ENCODE measurements at places on chromosomes 11 and 22.

DNA sequence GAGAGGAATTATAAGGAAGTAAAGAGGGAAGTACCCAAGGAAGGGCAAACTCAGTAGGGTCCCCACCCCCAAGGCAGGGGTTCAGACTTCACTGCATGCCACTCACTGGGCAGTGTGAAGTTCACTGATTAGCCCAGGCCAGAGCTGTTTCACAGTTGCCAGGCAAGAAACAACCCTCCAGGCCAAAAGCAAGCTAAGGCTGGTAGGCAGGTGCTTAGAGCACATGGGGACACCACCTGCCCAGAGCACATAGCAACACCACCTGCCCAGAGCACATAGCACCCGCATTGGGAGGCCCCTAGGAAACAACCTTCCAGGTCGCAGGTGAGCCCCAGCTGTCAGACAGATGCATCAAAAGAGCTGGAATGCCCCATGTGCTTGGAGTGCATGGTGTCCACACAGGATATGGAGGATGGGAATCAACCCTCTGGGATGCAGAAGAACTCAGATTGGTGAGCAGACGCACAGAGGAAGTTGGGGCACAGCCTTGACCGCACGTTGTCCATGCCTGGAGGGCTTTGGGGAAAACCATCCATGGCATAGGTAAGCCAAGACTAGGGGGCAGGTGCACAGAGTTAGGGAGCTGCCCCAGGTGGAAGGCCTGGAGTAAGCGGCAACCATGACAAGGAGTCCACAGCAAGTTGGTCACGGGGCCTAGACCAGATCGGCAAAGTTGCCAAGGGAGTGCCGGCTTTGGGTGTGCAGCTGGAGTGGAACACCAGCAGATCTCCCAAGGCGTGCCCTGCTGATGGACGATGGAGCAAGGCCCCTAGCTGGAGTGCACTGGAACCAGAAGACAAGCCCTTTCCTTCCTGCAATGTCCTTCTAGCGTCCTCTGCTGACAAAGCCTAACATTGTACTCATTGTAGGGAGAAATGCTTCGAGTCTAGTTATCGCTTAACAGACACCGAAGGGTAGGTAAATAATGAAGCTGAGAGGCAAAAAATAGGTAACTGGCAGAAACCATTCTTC lies 7.8 kb upstream of the TMEM216 start:
- peak; percentile 62 for DNase-seq

GRCh38 chr22:36331306-36331911 lies 56.4 kb downstream of the MYH9 start:
- peak; percentile 93 for DNase-seq

DNA sequence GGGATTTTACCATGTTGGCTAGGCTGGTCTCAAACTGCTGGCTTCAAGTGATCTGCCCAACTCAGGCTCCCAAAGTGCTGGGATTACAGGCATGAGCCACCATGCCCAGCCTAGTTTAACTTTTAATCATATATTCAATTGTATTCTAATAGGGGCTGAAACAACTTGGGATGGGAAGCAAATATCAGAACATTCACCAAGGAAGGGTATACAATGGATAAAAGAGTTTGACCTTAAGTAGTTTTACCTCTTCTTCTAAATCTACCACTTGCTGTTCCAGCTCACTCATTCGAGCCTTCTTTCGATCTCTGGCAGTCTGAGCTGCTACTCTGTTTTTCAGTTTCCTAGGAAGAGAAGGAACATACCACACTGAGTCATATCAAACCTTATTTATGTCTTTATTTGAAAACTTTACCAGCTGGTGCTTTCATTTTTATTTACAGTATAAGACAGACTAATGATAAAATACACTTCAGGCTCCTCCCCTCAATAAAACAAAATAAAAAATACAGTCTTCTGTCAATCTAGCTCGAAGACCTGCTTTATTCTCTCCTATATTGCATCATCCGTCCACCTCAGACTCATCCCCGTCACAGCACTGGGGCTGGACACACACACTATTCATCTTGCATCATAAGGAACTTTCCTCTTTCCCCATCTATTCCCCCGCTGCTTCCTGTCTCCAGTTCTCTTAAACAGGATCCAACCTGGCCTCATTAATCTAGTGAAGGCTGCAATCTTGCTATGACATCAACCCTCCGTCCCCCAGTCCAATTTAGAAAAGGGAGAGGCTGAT lies 1.4 kb downstream of the XBP1 start:
- peak; percentile 96 for DNase-seq

- DNase-seq = peak; percentile 89
Measured at GRCh38 chr11:9716275-9717039, 52.6 kb downstream of the SWAP70 start.

GRCh38 chr11:1223346-1224110 lies 662 bp downstream of the MUC5B start:
- DNase-seq = no peak

DNA sequence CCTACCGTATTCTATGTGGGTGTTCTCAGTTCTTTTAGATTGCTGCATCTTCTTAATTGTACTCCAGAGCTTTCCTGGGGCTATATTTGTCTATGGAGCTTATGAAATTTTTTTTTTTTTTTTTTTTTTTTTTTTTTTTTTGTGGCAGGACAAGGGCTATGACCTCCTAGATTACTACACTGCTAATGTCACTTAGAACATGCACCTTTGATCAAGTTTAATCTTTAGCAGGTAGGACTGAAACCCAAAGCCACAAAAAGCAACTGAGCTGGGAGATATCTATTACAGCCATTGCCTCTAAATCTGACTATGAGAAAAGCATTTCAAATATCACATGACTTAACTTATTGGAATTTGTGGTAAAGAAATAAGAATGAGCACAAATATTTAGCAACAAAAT lies 21.7 kb upstream of the ABTB2 start:
- DNase-seq = no peak

GRCh38 chr11:100739666-100740065 lies 52.6 kb downstream of the ARHGAP42 start:
- peak; percentile 85 for DNase-seq

DNA sequence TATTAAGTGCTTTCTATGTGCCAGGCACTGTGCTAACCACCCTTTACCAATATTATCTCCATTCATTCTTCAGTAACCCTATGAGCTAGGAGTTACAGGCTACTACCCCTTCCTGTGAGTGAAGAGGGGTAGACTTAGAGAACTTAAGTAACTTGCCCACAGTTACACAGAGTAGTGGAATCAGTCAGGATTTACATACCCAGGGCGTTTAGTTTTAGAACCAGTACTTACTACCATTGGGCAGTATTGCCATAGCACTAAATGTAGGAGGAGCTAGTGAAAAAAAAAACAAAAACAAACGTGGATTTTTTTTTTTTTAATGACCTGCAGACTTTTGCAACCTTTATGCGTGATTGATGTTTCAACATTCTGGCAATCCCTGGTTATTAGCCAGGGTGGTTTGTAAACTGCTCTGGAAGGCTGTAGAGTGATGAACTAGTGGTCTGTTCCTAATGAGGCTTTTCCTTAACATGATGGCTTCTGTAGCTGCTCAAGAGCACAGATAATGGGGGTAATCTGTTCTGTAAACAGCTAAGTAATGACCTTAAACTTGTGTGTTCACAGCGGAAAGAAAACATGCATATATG lies 11.4 kb downstream of the TBCEL start:
- no peak for DNase-seq

DNA sequence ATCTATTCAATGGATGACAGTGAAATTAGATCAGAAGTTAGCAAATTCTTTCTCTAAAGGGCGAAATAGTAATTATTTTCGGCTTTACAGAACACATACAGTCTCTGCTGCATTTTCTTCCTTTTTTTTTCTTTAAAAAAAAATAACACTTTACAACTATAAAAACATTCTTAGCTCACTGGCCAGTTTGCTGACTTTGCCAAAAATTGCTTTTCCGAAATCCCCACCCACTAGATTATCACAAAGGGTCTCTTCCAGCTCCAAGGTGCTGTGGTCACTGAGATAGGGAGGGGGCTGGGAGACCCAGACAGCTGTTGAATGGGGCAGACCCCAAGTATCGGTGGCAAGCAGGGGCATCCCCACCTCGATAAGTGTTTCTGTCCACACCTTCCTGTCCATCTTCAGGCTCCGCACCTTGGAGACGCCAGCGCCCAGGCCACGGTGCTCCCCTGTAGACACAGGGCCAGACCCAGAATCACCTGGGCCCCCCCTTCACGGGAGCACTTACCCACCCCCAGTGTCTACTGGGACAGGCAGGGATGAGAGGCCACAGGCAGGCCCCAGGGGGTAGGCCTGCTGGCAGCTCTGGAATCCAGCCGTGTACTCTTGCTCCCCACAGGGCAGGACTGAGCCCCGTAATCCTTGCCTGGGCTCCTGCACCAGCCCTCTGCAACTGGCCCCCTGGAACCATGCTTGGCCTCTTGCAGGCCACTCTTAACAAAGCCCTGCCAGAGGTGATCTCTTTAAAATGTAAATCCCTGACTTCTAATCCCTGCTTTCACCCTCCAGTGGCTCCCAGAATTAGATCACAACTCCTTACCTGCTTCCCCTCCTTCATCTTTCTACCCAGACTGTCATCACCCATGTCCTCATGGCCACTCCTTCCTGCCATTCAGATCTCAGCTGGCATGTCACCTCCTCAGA lies 31.5 kb upstream of the PDE2A start:
- no peak for DNase-seq

DNA sequence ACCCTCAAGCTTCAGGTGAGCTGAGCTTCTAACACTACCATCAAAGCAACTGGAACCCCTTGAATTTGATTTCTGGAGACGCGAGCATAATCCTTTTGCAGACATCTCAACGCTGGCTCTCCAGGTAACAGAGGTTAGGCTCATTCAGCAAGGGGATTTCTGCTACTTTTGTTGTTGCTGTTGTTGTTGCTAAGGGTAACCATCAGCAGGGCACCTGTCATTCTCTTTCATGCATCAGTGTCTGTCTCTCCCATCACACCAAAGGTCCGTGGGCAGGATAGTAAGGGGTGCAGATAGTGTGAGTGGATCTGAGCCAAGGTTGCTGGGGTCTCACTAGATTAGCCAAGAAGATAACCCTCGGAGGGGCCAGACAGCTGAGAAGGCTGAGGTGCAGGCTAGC lies 90.3 kb downstream of the TP53I11 start:
- no peak for DNase-seq

DNA sequence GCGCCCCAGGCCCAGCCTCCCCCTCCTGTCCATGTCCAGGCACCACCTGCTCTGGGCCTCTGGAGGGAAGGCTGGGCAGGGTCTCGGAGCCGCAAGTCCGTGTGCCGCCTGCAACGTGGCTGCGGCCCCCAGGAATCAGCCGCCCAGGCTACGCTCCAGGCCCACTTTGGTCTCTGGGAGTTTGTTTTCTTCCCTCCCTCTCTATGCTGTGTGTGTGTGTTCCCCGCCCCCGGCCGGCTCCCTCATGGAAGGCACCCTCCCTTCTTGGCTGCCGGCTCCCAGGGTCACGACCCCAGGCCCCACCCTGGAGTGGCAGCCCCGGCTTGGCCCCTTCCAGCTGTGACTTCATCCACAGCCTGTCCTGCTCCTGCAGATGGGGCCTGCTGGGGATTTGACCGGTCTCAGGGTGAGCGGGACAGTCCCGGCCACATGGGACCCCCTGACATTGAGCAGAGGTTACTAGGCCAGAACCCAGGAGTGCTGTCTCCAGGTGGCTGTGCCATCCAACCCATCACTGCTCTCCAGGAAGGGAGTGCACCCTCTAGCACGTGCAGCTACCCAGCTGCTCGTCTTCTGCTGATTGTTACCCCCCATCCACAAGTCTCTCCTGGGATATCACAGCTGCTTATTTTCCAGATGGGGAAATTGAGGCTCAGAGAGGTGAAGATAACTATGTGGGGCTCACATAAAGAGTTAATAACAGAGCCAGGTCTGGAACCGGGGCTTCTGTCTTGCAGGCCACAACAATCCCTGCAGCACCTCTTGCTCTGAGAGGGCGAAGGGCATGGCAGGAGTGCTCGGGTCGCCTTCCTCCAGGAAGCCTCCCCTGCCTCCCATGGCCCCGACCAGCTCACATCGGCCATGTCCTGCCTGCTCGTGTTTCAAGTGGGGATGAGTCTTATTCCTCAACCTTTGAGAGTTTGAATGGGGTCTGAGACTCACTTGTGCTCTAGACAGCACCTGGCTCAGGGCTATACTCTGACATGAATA lies 2.8 kb upstream of the LIF start:
- DNase-seq = peak; percentile 29

DNA sequence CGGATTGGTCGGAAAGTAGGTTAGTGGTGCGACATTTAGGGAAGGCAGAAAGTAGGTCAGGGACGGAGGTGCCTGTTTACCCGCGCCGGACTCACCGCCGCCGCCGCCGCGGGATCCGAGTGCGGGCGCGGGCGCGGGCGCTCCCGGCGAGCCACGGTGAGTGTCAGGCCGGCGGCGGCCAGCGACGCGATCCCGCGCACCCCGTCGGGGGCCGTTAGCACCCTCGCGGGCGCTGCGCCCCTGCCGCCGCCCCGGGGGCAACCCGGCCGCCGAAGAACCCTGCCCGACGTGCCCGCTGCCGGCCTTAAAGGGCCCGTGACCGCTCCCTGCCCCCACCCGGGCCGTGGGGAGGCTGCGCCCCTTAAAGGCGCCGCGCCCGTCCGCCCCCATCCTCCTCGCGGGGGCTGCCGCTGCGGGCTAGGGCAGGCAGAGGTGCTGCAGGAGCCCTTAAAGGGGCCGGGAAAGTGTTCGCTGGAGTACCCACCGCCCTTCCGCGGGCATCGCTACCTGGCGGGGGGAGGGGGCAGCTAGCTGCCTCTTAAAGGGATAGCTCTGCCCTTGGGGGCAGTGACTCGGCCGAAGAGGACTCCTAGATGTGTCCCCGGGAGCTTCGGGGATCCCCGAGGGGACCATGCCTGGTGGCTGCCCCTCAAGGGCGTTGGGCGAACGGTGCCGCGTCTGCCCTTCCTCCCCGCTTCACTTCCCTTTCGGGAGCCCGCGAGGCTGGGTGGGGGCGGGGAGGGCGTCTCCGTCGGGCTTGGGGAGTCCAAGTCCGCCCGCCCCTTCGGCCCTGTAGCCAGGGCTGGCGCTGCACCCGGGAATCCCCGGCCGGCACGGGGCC lies at the start of gene BMAL1:
Gene BMAL1 (plus strand): TSS at position 23 of the 841 bp plus-strand sequence. CDS start 76,519 bp downstream, outside the sequence.
- no peak for DNase-seq

DNA sequence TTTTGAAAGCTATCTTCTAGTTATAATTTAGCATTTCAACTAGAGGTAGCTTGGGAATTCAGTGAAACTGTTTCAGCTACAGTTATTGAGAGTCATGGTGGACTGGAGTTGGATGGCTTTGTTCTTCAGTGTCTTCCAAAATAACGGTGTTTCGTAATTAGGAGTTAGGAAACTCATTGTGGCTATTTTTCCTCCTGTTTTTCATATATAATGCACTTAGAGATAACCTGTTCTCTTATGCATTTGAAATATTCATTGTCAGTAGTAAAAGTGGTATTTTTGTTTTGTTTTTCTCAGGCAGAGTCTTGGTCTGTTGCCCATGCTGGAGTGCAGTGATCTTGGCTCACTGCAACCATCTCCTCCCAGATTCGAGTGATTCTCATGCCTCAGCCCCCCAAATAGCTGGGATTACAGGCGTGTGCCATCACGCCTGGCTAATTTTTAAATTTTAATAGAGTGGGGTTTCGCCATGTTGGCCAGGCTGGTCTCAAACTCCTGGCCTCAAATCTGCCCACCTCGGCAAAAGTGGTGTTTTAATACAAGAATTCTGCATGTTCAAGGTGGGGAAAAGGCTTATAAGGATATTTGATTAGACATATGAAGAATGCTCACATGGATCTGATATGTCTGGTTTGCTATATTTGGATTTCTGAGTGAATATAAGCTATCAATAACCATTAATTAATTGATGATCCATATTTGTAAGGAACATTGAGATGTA lies 12.7 kb downstream of the PDHX start:
- no peak for DNase-seq
